Ecto neural progenitor cell (in vitro differentiated cells): ENCODE measurements at places on chromosomes 3 and 15.

- DNase-seq = no peak
Observed at GRCh38 chr3:64242435-64242834, 17.2 kb upstream of the PRICKLE2 start.

- no peak for DNase-seq
Observed at GRCh38 chr3:101478980-101479379, 34.0 kb downstream of the SENP7 start.

- DNase-seq = no peak
Observed at GRCh38 chr15:45274636-45275380, 22.8 kb downstream of the SLC28A2 start.

DNA sequence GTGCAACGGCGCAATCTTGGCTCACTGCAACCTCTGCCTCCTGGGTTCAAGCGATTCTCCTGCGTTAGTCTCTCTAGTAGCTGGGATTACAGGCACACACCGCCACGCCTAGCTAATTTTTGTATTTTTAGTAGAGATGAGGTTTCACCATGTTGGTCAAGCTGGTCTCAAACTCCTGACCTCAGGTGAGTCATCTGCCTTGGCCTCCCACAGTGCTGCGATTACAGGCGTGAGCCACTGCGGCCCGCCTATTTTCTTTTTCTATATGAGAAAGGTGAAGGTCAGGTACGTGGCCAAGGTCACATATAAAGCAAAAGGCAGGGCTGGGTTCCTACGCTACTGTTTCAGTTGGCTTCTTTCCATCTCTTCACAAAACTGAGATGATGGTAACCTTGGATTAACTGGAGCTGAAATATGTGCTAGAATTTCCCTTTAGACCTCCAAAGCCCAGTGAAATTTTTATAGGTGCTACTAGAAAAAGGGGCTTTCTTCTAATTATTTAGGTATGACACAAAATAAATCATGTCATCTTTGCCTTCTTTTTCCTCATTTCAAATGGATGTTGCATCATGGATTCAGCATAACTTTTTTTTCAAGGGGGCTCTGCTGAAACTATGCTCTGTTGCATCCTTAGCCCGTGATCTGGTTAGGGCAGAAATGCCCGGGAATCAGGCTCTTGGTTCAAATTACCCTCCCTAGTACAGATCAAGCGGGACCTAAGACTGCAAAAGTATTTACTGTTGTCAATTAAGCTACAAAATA lies 68.5 kb downstream of the MYO1E start:
- no peak for DNase-seq

DNA sequence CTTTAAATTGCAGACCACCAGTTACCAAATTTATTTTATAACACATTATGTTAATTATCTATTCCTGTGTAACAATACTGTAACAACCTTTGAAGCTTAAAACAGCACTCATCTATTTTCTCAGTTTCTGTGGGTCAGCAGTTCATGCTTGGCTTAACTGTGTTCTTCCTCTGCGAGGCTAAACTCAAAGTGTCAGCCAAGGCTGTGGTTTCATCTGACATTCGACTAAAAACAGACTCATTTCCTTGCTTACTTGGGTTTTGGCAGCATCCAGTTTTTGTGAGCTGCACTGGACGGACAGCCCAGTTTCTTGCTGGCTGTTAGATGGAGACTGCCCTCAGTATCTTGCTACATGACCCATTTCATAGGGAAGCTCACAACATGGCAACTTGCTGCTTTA lies 247.3 kb upstream of the KCNH8 start:
- DNase-seq = no peak

DNA sequence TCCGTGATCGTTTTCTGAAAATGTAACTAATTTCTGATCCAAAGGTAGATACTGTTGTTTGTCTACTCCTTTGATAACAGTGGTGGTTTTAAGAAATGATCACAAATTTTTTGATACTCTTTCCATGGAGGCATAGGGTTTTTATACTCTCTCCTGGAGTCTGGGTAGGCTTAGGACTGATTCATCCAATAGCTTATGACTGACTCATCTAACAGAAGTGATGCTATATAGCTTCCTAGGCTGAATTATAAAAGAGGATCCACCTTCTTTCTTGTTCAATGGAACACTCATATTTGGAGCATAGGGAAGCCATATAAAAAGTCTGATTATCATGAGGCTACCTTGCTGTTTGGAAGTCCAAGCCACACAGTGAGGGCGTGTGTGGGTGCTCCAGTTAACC lies 84.3 kb downstream of the CHST2 start:
- no peak for DNase-seq

DNA sequence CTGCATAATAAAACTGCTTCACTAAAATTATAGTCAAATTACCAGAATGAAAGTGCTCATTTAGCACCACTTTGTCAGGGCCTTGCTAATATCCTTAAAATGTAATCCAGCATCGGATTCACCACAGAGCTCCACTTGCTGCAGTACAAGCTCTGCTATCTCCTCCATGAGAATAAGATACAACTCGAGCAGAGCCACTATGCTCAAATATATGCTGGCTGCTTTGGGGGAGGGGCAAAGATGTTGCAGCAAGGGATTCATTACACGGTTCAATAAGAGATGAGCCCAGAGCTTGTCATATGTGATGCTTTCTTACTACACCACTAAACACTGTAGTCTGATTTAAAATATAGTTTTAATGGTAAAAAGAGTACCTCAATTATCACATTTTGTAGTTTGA lies 72.2 kb downstream of the DLG1 start:
- no peak for DNase-seq

DNA sequence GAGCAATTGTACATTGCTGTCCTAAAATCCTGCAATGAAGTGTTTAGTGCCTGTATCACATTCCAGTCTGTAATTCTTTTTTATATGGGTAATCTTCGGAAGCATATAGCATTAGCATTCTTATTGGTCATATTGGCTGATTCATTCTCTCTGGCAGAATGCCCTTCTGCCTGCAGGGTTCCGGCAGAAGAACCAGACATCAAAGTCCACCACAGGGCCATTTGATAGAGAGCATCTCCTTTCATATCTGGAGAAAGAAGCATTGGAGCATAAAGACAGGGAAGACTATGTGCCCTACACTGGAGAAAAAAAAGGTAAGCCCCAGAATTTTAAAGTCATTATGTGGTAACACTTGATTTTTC lies 39.6 kb downstream of the TMOD3 start:
- no peak for DNase-seq

DNA sequence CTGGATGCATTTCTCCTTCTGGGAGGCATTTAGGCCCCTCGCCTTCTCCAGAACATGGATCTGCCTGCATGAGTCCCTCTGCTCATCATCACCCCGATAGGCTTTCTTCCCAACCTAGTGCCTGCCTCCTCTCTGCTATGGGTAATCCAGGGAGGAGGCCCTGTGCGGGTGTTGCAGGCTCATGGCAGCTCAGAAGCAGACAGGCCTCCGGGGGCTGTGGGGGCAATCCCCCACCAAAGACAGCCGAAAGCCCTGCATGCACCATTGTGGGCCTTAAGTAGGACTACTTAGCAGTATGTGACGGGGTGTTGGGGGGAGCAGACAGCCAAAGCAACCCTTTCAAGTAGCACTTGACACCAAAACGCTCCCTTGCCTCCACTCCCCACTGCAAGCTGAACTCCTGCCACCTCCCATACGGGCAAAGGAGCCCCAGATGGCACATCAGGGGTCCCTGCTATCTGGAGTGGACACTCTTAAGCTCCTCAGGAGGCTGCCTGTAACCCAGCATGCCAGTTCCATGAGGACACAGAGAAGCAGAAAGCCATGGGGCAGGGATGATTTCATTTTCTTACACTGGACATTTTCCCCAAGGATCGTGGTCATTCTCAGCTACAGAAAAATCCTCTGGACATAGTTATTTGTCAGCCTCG lies 98.8 kb upstream of the HACD2 start:
- no peak for DNase-seq

DNA sequence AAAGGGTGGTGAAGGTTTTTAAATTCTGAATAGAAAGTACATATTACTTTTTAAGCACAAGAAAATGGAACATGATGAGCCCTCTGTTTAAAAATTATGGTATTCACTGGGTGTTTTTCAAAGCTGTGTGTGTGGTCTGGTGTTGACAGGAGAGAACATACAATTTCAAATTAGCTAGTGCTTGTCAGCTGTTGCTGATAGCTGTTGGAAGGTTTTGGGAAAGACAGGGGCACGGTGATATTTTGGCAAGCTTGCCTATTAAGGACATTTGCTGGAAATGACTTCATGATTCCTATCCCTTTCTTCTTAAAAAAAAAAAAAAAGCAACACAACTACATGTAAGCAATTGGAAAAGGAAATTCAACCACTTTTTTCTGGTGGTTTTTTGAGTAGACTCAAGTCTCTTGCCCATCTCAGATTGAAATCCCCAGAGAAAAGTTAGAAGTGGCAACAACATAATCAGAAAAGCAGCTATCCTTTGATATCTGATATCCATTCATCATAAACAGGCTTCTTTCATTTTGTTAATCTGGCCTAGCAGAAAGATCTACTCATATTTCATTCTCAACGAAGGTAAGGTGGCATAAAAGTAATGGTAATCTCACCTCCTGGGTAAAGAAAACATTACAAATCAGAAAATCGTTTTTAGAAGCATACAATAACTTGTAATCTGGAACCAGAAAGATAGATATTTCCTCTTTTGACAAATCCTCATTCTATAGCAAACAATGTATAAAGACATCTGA lies 130.0 kb downstream of the RBMS3 start:
- no peak for DNase-seq

GRCh38 chr3:114389156-114389555 lies 95.3 kb downstream of the TIGIT start:
- DNase-seq = no peak

DNA sequence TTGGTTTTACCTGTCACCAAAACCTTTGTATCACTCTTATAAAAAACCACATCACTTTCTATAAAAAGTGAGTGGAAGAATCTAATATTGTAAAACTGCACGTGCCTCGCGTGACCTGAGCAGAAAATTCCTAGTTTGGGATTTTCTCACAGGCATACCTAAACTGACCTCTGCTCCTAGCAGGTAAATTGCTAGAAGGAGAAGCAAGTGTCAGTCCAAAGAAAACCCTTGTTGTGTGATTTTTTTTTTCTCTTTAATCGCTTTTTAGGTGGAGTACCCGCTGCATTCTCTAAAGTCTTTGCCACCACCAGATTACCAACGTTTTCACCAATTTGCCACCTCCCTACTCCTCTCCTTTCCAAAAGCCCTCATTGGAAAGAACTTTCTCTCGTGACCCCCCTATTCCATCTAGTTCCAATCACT lies 534 bp upstream of the UBE2E1 start:
- no peak for DNase-seq

DNA sequence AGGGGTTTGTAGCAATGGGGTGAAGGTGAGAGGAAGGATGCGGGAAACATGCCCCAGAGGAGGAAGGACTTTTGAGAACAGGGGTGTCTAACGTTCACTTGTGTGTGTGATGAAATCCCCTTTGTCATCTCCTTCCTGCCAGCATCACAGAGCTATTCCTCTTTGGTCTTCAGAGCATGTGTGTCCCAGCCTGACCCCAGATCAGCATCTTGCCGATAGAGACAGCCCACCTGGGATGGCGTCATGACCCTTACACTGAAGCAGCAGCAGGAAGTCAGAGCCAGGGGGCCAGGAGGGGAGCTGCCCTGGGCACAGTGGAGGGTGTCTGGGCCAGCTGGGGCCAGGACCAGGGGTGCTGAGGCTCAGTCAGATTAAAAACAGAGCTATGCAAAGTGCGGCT lies 29.9 kb upstream of the GRIP2 start:
- DNase-seq = no peak

DNA sequence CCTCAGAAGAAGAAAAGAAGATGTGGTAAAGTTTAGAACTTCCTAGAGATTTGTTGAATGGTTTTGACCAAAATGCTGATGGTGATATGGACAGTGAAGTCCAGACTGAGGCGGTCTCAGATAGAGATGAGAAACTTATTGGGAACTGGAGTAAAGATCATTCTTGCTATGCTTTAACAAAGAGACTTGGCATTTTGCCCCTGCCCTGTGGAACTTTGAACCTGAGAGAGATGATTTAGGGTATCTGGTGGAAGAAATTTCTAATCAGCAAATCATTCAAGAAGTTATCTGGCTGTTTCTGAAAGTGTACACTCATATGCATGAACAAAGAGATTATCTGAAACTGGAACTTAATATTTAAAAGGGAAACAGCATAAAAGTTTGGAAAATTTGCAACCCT lies 505.2 kb downstream of the NSUN3 start:
- no peak for DNase-seq

- no peak for DNase-seq
Observed at GRCh38 chr3:194587438-194587931, 45.7 kb downstream of the TMEM44 start.

DNA sequence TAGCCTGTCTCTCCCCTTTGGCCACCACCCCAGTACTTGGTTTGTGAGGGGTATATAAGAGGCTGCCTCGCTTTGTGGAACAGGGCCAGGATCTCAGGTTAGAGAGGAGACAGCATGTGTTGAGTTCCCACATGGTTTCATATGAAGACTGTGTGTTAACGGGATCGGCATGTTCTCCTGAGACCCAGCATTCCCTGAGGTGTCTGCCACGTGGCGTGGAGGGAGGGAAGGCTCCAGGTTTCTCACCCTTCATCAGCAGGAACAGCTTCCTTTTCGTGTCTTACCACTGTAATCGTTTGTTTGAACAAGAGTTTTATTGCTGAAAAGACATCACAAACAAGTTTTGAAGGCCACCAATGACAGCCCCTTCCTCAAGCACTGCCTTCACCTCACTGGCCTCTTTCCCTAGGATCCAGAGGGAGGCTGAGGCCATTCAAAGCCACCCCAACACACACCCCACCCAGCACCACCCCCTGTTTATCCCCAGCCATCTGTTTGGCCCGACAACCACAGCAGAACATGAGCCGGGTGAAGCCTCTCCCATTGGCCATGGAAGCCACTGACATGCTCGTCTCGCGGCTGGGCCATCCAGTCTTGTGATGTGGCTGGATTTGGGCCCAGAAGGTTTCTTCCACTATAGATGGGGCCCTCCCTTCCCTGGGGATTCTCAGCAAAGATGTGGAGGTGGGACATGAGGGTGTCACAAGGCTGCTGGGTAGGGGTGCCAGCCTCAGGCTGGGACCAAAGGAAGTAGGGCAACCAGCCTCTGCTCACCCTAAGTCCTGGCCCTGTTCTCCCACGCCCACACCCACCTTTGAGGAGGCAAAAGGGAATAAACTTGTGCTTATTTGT lies 10.0 kb downstream of the BHLHE40 start:
- DNase-seq = no peak

DNA sequence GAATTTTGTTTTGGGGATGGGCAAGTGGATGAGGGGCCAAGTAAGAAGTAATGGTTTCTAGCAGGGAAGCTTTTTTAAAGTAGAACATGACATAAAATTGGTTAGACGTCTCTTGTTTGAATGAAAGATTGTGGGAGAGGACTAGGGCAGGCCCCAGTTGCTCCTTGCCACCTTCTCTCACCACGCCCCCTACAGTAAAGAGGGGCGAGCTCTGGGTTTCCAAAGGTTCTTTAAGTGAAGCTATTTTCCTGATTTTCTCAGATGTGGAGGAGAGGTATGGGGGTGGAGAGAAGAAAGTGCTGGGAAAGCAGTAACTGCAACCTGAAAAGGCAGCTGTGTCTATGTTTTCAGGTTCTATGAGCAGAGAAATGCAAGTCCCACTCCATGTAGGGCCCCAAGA lies 32.6 kb upstream of the SKIL start:
- DNase-seq = no peak

GRCh38 chr3:182812123-182812522 lies 18.8 kb downstream of the ATP11B start:
- DNase-seq = no peak

GRCh38 chr3:172057059-172057458 lies 17.7 kb downstream of the FNDC3B start:
- no peak for DNase-seq

- no peak for DNase-seq
Observed at GRCh38 chr15:55387027-55387426, 21.1 kb downstream of the CCPG1 start.

GRCh38 chr3:48999085-48999858 lies 7.9 kb upstream of the WDR6 start:
- DNase-seq = no peak
